ENCODE measurements at places on chromosomes 4 and X. TPM values are rescaled to one million over a fixed set of nuclear protein-coding genes. Genes with fewer than 3 reads are reported as not detected.

The NAT8L gene
- 0.24 TPM for total RNA-seq

The ARHGEF6 gene
- 33.7 TPM for total RNA-seq

The RHOXF2B gene
- total RNA-seq: not detected

DNA sequence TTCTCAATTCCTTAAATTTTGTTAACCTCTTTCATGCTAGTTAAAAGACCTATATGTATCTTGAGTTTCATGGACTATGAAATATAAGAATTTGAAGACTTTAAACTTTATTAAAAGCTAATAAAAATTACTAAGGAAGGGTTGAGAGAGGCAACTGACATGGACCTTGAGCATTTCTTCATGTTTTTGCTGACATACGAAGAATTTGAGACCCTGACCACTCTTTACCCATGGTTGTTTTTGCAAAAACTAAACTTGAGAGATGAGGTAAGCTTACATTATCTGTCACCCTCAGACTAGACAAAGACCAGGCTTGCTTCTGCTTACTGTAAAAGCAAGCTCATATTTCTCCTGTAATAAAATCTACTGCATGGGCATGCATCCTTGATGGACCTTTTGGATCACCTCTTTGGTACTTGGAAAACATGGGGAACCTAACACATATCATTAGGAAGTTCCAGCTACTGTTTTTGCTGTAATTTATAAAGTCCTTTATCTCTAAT lies 338.2 kb upstream of the PABPC4L start:
- H3K4me1 ChIP-seq: no peaks in the 10 kb centered on the region
- DNase-seq: no peak
- no peaks in the 10 kb centered on the region for H3K27me3 ChIP-seq
- H3K36me3 ChIP-seq: no peaks in the 10 kb centered on the region
- no peak overlapping the region for H3K4me3 ChIP-seq

GRCh38 chrX:147853701-147854100 lies 58.0 kb upstream of the FMR1 start:
- no peaks in the 10 kb centered on the region for H3K36me3 ChIP-seq
- no peak for DNase-seq

- no peaks in the 10 kb centered on the region for H3K36me3 ChIP-seq
- DNase-seq: no peak
- H3K27me3 ChIP-seq: no peaks in the 10 kb centered on the region
- peaks cover 23% of the 10 kb centered on the region for H3K4me1 ChIP-seq
- peak overlapping the region; percentile 89 for H3K4me3 ChIP-seq
Observed at GRCh38 chr4:108649863-108650211, 562 bp upstream of the OSTC start.

- DNase-seq: no peak
- no peak overlapping the region for H3K27ac ChIP-seq
- no peaks in the 10 kb centered on the region for H3K27me3 ChIP-seq
- no peak overlapping the region for H3K4me3 ChIP-seq
Observed at GRCh38 chr4:145690610-145691009, 10.7 kb downstream of the C4orf51 start.

DNA sequence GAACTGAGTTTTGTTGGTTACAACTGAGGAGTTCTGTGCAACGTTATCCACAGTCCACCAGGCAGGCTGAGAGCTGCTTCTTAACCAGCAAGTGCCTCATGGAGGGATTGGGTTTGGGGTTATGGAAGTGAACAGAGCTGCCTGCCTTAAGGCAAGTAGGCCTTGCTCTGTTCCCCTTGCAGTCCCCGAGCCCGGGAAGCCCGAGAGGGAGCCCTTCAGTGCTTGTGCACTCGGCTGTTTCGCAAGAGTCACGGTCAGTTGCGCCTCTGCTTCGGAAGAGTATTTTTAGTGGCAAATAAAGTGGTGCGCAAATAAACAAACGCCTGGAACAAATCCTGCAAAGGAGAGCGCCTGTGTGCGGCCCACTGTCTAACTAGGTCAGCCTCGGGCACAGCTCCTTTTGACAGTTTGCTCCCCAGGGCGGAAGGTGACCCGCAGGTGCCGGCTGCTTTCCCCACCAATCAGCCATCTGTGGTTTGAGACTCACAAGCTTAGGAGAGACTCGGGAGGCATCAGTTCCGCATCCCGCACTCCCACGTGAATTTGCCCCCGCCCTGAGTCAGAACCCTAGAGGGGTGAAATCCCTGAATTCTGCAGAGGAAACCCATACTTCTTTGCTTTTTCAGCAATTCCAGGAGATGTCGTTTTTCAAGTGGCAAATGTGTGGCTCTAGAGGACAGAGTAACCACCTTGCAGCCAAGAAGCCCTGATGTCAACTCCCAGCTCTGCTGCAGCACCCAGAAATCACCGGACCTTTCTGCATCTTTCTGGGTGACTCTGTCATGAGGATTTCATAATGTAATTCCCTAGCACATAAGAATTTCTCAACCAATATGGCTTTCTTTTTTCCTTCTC lies 56.8 kb downstream of the LGI2 start:
- H3K27me3 ChIP-seq: no peaks in the 10 kb centered on the region
- H3K27ac ChIP-seq: peak overlapping the region; percentile 71
- peaks cover 28% of the 10 kb centered on the region for H3K4me1 ChIP-seq

The CASP6 gene
- total RNA-seq: 22.5 TPM

DNA sequence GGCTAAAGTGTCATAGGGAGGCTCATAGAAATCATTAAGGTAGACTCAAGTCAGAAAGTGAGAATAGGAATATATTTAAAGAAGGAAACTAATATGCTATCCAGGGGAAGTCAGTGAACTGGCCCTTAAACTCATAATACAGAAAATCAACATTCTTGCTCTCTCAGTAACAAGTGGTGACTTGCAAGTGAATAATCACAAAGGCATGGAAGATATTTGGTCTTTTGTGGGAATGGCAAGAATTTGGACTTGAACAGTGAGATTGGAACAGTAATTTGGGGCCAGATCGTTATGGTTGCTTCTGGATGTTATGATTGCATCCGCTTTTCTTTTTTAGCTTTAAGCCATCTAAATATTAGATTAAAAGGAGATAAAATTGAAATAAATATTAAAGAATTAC lies 103.8 kb downstream of the TBC1D19 start:
- no peak overlapping the region for H3K4me3 ChIP-seq
- H3K4me1 ChIP-seq: no peaks in the 10 kb centered on the region
- no peaks in the 10 kb centered on the region for H3K36me3 ChIP-seq
- H3K27me3 ChIP-seq: no peaks in the 10 kb centered on the region
- no peak for DNase-seq
- no peak overlapping the region for H3K27ac ChIP-seq

- H3K4me1 ChIP-seq: no peaks in the 10 kb centered on the region
- no peak overlapping the region for H3K27ac ChIP-seq
- no peak overlapping the region for H3K4me3 ChIP-seq
- DNase-seq: no peak
- H3K27me3 ChIP-seq: no peaks in the 10 kb centered on the region
Observed at GRCh38 chrX:96611619-96612362, 72.9 kb upstream of the DIAPH2 start.

The ENPEP gene
- 8.2 TPM for total RNA-seq

DNA sequence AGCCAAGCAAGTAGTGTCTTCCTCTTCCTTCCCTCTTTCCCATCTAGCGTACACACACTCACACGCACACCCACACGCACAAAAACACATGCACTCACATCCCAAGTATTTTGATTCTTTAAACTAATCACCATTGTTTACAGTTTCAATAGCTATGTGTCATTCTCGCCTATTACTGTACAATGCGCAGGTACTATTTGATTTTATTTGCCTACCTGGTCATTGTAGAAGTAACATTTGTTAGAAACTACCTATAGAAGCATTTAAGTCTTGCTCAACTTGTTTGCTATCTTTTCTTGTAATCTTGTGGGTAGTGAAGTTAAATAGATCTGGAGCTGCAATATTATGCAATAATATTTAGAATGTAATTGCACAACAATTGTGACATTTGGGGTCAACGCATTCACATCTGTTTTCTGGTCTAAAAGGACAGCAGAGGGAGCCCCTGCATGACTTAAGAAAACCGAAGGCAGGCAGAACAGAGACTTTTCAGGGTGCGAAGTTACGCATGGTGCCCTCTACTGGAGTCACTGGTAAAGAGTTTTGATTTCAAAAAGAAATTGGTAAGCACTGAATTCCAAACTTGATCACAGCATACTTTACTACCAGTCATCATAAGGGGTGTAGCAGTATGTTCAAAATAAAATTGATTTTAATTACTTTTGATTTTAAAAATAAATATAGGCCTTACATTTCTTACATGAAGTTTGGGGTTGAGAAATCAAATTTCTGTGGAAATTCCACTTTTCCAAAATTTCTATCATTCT lies 503.3 kb upstream of the FAM241A start:
- no peak for DNase-seq
- H3K27ac ChIP-seq: no peak overlapping the region
- H3K4me1 ChIP-seq: no peaks in the 10 kb centered on the region
- H3K4me3 ChIP-seq: no peak overlapping the region
- no peaks in the 10 kb centered on the region for H3K36me3 ChIP-seq
- H3K27me3 ChIP-seq: no peaks in the 10 kb centered on the region

DNA sequence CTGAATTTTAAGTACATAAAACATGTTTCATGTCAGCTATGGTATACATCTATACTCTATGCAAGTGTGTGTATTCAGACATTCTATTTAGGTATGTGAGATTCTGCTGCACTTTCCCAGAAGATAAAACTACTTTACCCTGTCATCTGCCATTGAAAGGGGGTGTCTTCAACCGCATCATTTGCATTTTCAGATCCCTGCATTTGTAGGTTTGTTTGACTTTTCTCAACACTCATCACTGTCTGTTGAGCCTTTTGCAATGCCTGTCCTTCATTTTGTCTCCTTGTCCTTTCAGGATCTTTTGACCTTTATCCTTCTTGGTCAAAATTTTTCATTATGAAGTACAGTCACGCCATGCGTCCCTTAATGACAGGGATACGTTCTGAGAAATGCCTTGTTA lies 103.5 kb downstream of the TMA16 start:
- H3K4me3 ChIP-seq: no peak overlapping the region
- no peaks in the 10 kb centered on the region for H3K36me3 ChIP-seq
- no peak for DNase-seq
- peaks cover 3% of the 10 kb centered on the region for H3K4me1 ChIP-seq
- H3K27me3 ChIP-seq: no peaks in the 10 kb centered on the region

The CXCL8 gene
- 6.2 TPM for total RNA-seq

DNA sequence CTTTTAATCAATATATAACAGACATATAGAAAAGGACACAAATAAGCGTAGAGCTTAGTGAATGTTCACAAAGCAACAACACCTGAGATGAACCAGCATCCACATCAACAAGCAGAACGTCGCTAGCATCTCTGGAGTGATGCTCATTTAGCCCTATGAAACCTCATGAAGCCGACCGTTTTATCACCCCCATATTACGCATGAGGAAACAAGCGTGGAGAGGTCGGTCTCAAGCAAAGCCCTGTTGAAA lies 524 bp upstream of the RPS3A start:
- peaks cover 32% of the 10 kb centered on the region for H3K36me3 ChIP-seq
- peak overlapping the region; percentile 91 for H3K27ac ChIP-seq
- H3K4me3 ChIP-seq: peak overlapping the region; percentile 94
- H3K4me1 ChIP-seq: peaks cover 30% of the 10 kb centered on the region
- H3K27me3 ChIP-seq: no peaks in the 10 kb centered on the region
- DNase-seq: no peak

The NXF2 gene
- total RNA-seq: 0.35 TPM

DNA sequence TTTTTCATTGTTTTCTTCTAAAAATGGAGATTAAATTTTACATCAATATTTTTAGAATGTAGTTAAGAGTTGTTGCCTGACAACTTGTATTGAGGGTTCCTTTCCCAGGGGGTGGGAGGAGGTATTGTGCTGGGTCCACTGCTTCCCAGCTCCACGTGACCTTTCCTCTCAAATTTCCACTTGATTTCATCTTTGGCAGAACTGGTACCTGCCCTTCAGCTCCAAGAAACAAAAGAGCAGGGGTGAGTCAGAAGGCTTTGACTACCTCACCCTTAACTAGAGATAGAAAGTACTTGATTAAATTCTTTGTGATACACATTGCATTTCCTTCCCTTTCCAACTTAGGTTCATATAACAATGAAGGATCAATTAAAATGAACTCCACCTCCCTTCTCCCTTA lies 19.7 kb downstream of the TRIM2 start:
- H3K4me1 ChIP-seq: peaks cover 13% of the 10 kb centered on the region
- peak overlapping the region; percentile 85 for H3K27ac ChIP-seq
- no peaks in the 10 kb centered on the region for H3K36me3 ChIP-seq
- no peak for DNase-seq
- no peaks in the 10 kb centered on the region for H3K27me3 ChIP-seq

- H3K4me3 ChIP-seq: no peak overlapping the region
- peaks cover 8% of the 10 kb centered on the region for H3K4me1 ChIP-seq
- H3K27me3 ChIP-seq: no peaks in the 10 kb centered on the region
Observed at GRCh38 chr4:40301603-40302002, 33.5 kb upstream of the CHRNA9 start.

DNA sequence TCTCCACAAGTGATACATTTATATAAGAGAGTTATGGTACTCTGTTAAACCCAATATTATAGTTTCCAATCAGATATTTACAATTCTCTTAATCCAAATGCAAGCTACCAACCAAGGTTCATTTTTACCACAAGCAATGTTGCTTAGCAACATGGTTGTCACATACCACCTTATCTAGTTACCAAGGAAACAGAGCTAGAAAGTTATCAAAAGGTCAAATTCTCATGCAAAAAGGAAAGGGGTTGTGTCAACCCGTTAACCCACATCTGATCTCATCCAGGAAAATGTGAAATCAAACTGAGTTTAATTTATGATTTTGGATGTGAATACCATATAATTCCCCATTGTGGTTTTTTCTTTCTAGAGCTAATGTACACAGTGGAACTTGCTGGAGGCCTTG lies 274.1 kb upstream of the MAGEB2 start:
- H3K27me3 ChIP-seq: no peaks in the 10 kb centered on the region
- H3K4me1 ChIP-seq: no peaks in the 10 kb centered on the region
- H3K27ac ChIP-seq: no peak overlapping the region
- no peaks in the 10 kb centered on the region for H3K36me3 ChIP-seq

DNA sequence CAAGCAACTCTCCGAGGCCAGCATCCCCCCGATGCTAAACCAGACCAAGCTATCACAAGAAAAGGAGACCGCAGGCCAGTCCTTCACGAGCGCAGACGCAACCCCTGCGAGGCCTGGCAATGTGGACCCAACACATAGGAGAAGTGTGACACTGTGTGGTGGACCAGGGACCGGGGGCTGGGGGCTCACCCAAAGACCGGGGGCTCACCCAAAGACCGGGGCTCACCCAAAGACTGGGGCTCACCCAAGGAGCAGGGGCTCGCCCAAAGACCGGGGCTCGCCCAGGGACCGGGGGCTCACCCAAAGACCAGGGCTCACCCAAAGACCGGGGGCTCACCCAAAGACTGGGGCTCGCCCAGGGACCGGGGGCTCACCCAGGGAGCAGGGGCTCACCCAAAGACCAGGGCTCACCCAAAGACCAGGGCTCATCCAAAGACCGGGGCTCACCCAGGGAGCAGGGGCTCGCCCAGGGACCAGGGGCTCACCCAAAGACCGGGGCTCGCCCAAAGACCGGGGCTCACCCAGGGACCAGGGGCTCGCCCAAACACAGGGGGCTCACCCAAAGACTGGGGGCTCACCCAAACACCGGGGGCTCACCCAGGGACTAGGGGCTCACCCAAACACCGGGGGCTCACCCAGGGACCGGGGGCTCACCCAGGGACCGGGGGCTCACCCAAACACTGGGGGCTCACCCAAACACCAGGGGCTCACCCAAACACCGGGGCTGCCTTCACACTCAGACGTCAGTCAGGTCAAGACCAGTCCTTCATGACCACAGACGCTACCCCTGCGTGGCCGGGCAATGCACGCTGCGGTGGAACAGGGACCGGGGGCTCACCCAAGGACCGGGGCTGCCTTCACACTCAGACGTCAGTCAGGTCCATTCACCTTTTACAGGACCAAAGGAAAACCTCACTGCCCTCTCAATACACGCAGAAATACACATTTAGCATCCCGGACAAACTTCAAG lies 32.9 kb downstream of the PPP2R3B start:
- H3K27ac ChIP-seq: no peak overlapping the region
- H3K4me1 ChIP-seq: no peaks in the 10 kb centered on the region
- H3K36me3 ChIP-seq: no peaks in the 10 kb centered on the region
- H3K4me3 ChIP-seq: no peak overlapping the region
- DNase-seq: peak; percentile 41

All from lower lobe of right lung (tissue), 2 donors.